Stimulated activated CD4-positive, alpha-beta T cell treated with anti-CD3 and anti-CD28 coated beads, Interleukin-4, amount 100 ng/mL, for 1 hour (primary cell): ENCODE measurements at places on chromosomes 1 and 21.

DNA sequence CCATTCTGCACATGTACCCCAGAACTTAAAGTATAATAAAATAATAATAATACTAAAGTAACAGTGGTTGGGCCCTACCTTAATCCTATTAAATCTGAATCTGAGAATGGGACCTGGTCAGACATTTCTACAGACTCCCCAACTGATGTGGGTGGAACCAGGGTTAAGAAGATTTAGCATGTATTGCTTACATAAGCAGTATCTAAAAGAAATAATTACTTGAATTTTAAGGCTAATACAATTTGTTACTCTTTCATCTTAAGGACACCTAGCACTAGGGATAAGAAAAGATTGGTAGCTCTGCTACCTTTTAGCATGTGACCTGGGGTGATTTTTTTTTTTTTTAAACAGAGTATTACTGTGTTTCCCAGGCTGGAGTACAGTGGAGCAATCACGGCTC is 79.4 kb downstream of the IVNS1ABP start:
- no peak for DNase-seq

DNA sequence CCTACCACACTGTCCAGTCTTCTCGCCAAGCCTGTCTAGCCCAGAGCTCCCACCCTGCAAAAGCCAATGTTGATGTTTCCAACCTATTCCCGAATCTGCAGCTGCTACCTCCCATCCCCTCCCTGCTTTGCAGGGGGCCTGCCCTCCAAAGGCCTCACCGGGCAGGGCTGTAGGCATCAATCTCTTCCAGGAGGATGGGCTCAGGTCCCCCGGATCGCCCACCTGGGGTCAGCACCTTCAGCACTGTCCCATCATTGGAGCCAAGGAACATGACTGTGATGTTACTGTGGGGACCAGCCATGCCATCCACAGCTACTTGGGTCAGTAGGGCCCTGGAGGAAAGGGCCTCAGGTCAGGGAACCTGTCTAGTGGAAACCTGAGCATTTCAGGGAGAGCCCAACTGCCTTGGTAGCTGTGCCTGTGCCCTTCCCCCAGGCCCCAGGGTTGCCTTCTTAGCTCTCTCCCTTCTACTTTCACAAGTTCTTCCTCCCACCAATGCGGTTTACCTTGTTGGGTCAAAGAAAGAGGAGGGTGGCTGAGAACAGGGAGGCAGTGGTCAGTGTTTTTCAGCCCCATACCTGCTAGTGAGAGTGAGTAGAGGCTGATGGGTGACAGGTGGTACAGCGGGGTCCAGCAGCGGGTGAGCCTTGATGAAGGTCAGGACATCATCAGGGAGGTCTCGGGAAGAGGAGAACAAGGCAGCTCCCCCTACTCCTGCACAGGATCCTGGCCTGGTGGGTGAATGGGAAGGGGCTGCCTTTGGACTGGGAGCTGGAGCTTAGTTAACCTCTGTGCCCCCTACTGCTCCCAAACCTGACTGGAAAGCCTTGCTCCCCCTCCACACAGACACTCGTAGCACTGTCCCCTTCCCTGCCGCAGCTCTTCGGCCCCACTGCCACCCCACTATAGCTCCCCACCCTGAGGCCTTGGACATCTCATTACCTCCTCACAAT is 10.7 kb downstream of the SEMA6C start:
- no peak for DNase-seq

- no peak for DNase-seq
These were observed 58.6 kb downstream of the TLR5 start for GRCh38 chr1:223084464-223084866.

- DNase-seq: no peak
These were observed 24.9 kb upstream of the CASZ1 start for GRCh38 chr1:10821388-10821787.

- no peak for DNase-seq
These were observed 149.7 kb downstream of the LYPLAL1 start for GRCh38 chr1:219323426-219323825.

- no peak for DNase-seq
These were observed 88.9 kb downstream of the TMEM53 start for GRCh38 chr1:44585315-44585920.

DNA sequence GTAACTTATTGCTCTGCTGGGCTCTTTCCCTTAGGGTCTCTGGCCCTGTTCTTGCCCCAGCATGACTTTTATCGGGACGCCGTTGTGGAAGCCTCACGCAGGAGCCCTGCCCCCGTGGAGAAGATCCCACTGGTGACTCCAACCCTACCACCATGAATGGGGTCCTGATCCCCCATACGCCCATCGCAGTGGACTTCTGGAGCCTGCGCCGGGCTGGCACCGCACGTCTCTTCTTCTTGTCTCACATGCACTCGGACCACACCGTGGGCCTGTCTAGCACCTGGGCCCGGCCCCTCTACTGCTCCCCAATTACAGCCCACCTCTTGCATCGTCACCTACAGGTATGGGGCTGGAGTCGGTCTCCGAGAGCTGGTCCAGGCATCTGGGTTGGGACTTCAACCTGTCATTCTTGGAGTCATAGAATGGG is 322 bp downstream of the DCLRE1B start:
- no peak for DNase-seq

DNA sequence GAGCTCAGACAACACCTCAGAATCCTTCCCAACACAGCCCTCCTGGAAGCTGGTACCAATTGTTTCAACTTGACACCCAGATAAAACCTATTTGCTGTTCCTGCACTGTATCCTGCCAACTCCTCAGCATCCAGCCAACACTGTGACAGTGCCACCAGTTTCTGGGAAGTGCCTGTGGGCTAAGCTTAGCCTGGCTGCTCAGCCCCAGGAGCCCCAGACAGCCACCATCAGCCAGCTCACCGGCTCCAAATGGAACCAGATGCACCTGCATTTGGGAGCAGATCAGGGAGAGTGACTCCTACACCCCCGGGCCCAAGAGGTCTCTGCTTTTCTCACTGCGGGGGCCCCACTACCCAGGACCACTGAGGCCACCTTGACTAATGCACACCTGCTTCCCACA is 24.9 kb downstream of the KCNN3 start:
- no peak for DNase-seq

GRCh38 chr1:13801232-13801631 is 101.2 kb downstream of the PRDM2 start:
- no peak for DNase-seq

GRCh38 chr1:5707566-5708345 is 284.5 kb downstream of the NPHP4 start:
- DNase-seq: no peak

DNA sequence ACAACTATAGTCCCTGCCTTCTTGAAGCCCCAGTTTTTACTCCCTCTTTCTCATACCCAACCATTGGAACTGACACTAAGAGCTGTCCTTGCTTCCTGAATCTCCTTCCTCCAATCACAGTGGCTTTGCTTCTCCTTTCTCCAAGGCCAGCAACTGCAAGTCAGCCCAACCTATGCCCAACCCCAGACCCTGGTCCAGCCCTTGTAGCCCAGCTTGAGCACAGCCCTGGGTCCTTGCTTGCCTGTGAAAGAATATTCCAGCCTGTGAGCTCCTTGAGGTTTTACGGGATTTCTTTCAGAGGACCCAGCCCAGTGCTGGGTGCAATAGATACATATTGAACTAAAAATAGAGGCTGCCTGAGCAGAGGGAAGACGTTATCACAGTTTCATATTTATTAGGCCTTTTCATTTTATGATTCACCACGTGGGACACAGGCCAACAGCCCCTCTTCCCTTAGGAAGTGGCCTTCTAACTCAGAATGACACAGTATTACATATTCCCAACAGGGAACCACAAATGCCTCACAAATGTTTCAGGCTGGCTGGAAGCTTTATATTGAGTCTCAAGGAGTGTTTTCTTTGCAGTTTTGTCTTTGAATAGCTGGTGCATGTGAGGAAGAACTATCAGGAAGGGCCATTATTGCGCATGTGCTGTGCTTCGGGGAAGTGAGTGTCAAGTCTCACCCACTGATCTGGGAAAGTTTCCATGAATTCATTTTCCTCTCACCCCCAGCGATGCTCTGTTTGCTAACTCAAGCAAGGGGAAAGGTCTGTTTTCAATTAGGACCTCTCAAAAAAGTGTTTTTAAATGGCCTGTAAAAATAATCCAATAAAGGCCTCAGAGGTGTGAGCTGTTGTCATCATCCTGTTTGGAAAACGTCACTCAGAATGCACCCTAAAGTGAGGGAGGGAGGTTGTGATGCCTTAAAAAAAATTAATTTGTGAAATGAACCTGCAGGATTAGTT is 92.3 kb upstream of the NFIA start:
- DNase-seq: no peak

GRCh38 chr1:224623743-224624333 is 7.7 kb downstream of the CNIH3 start:
- peak; percentile 33 for DNase-seq

DNA sequence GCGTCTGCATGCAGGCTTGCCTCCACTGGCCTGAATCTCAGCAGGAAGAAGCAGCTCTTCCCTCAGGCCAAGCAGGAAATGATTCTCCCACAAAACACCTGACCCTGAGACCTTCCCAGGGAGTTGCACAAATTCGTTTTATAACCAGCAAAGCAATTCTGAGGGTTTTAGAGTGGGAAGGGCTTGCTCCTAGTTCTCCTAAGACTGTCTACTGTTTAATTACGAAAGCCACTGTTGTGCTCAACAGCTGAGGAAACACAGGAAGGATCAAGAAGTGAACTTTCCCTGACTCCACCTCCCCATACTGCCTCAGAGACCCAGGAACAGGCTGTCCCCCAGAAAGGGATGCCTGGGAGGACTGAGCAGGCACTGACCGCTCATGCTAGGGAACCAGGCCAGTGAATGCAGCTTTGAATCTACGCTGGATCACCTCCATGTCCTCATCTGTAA is 37.0 kb upstream of the PUM1 start:
- DNase-seq: no peak

GRCh38 chr1:237671262-237671661 is 219.5 kb downstream of the ZP4 start:
- no peak for DNase-seq

GRCh38 chr1:64526312-64526711 is 56.4 kb downstream of the CACHD1 start:
- DNase-seq: no peak

GRCh38 chr1:241598249-241598648 is 41.9 kb downstream of the CHML start:
- DNase-seq: no peak

DNA sequence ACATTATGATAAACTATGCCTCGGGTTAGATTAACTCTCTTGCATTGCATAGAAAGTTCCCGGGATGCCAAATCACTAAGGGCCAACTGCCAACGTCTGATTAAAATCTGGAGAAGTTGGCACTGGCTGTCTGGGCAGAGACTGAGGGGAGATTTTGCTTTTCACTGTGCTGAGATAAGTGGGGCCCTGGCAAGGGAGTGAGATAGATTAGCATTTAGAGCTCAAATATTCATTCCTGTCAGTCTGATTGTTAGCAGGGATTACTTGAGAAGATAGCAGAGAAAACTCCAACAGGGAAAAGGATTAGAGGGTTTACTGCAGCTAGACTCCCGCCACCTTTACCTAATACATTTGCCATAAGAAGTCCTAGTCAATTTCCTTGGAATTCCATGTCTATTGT is 714.1 kb upstream of the CHRM3 start:
- DNase-seq: no peak

- no peak for DNase-seq
These were observed 1.7 kb upstream of the TMEM61 start for GRCh38 chr1:54978528-54979326.

GRCh38 chr1:204829133-204829825 is 41.4 kb upstream of the NFASC start:
- DNase-seq: no peak

DNA sequence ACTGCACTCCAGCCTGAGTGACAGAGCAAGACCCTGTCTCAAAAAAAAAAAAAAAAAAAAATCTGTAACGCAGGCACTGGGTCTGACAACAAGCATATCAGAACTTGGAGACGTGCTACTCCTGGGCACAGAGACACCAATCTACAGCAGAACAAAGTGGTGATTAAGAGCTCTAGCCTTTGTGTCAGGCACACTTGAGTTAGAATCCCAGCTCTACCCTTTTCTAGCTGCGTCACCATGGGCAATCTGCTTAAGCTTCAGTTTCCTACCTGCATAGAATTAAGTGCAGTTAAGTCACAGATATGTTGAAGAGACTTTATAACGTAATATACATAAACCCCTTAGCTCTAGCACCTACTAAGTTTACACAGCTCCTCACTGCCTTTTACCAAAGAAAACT is 3.4 kb upstream of the CDCA8 start:
- DNase-seq: no peak

- DNase-seq: no peak
These were observed 21.5 kb downstream of the ADGRB2 start for GRCh38 chr1:31742462-31743212.
